Esophagus muscularis mucosa (tissue), 4 donors: ENCODE measurements at places on chromosomes 13 and 19. TPM values are rescaled to one million over a fixed set of nuclear protein-coding genes. Genes with fewer than 3 reads are reported as not detected.

TMC4 gene
- 0.26 TPM for total RNA-seq

DNA sequence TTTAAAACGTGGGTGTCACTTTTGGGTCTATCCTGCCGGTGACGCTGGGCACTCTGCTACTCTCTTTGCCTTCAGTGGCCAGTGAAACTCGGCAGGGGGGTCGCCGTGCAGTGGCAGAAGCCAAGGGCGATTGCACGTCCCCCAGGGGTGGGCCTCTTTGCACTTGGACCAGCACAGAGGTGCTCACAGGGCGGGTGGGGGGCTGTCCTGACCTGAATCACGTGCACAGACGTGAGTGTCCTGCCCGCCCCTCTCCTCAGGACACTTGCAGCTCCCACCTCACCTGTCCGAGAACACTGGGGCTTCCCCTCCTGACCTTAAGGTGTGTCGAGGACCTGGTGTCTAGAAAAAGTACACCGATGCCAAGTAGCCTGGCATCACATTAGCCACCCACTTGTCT is 16.1 kb downstream of the COL4A1 start:
- peaks cover 78% of the 10 kb centered on the region for H3K4me1 ChIP-seq
- H3K27ac ChIP-seq, result peak overlapping the region; percentile 99
- no peak overlapping the region for H3K4me3 ChIP-seq
- H3K27me3 ChIP-seq, result no peaks in the 10 kb centered on the region
- no peak for DNase-seq
- peaks cover 15% of the 10 kb centered on the region for H3K36me3 ChIP-seq

- no peak overlapping the region for H3K27ac ChIP-seq
- H3K27me3 ChIP-seq, result no peaks in the 10 kb centered on the region
- H3K4me3 ChIP-seq, result no peak overlapping the region
- DNase-seq, result no peak
Observed at GRCh38 chr13:64782466-64782865, 2447.7 kb downstream of the PCDH9 start.

SLC25A42 gene
- 16.8 TPM for total RNA-seq

DNA sequence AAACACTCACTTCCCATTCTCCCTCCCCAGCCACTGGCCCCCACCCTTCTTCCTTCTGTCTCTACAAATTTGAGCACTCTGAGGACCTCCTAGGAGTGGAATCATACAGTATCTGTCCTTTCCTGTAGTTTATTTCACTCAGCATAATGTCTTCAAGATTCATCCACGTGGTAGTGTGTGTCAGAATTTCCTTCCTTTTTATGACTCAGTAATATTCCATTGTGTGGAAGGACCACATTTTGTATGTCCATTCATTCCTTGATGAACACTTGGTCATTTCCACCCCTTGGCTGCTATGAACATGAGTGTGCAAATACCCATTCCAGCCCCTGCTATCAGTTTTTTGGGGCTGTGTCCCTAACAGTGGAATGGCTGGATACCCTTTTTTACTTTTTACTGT is 9.8 kb downstream of the KLF2 start:
- H3K27me3 ChIP-seq, result no peaks in the 10 kb centered on the region
- H3K4me1 ChIP-seq, result peaks cover 22% of the 10 kb centered on the region
- no peak overlapping the region for H3K27ac ChIP-seq
- no peak for DNase-seq
- no peak overlapping the region for H3K4me3 ChIP-seq

SLC7A9 gene
- 0.52 TPM for total RNA-seq

APC2 gene
- 0.84 TPM for total RNA-seq

GRCh38 chr19:5697022-5697889 is 7.2 kb downstream of the RPL36 start:
- peaks cover 98% of the 10 kb centered on the region for H3K36me3 ChIP-seq
- H3K27me3 ChIP-seq, result no peaks in the 10 kb centered on the region
- H3K4me1 ChIP-seq, result peaks cover 24% of the 10 kb centered on the region
- no peak overlapping the region for H3K4me3 ChIP-seq

SLC27A1 gene
- total RNA-seq, result 15.9 TPM

DNA sequence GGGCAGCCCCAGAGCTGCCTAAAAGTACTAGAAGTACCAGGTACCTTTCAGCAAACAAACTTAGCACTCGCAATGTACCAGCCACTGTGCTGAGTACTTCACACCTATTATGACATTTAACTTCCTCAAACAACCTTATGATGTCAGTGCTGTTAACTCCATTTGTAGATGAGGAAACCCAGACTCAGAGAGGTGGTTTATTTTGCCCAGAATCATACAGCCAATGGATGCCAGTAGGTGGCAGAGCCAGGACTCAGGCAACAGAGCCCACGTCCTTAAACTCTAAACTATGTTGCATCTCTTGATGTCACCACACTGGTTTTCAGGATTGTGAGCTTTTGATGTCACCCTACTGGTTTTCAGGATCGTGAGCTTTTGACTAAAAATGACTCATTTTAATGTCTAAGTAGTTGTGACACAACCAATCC is 78.9 kb downstream of the FLT1 start:
- H3K27me3 ChIP-seq, result no peaks in the 10 kb centered on the region
- peaks cover 4% of the 10 kb centered on the region for H3K36me3 ChIP-seq
- peaks cover 10% of the 10 kb centered on the region for H3K4me1 ChIP-seq

C19orf33 gene
- total RNA-seq, result 8.2 TPM

DNA sequence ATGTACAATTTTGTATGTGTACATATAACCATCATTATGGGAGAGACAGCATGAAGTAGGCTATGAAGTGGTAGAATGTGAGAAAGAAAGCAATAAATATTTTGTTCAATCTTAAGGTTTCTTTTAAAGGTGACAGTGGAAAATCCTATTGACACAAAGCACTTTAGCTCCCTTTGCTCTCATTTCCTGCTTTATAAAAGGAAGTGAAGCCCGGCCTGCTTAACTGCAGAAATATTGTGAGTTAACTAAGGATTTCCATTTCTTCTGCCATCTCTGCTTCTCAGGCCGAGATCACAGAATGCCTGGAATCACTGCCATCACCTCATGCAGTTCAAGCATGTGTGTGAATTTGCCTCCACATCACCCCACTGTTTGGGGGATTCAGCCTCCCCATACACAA is 83.5 kb downstream of the FRY start:
- no peak for DNase-seq
- H3K27ac ChIP-seq, result no peak overlapping the region
- no peaks in the 10 kb centered on the region for H3K36me3 ChIP-seq
- H3K4me1 ChIP-seq, result peaks cover 10% of the 10 kb centered on the region

- DNase-seq, result no peak
- H3K36me3 ChIP-seq, result no peaks in the 10 kb centered on the region
- H3K27me3 ChIP-seq, result no peaks in the 10 kb centered on the region
- no peak overlapping the region for H3K4me3 ChIP-seq
- H3K27ac ChIP-seq, result peak overlapping the region; percentile 5
- H3K4me1 ChIP-seq, result peaks cover 16% of the 10 kb centered on the region
Observed at GRCh38 chr13:32135056-32135390, 103.4 kb downstream of the FRY start.

ITPKC gene
- total RNA-seq, result 29.7 TPM

DNA sequence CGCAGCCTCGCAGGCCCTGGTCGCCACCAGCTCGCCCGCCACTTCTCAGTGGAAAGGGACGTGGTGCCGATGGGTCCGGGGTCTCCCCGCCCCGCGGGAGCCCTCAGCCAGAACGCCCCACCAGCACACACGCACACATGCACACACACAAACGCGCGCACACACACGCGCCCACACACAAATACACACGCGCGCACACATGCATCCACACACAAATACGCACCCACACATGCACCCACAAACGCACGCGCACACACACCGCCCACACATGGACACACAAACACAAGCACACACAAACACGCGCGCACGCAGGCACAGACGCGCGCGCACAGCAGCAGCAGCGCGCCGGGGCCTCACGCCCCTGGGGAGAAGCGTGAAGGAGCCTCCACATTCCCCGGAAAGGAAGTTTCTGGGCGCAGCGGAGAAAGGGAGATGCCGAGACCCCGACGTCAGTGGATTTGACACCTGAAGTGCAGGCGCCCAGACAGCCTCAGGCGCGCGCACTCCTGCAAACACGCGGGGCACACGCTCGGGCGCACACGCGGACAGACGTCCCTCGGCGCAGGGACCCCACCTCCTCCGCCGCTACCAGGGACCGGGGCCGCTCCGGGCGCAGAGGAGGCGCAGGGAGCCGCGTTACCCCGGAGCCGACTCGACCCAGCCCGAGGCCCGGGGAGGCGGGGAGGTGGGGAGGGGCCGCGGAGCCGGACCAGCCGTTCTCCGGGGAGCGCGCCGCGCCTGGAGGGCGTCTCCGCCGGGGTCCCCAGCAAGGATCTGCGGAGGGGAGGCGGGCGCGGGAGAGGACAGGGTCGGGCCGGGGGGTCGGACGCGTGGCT is 622 bp downstream of the RASA3 start:
- H3K4me1 ChIP-seq, result peaks cover 50% of the 10 kb centered on the region
- H3K27me3 ChIP-seq, result no peaks in the 10 kb centered on the region
- no peak for DNase-seq
- H3K36me3 ChIP-seq, result no peaks in the 10 kb centered on the region
- H3K4me3 ChIP-seq, result peak overlapping the region; percentile 69
- peak overlapping the region; percentile 89 for H3K27ac ChIP-seq

KIR3DL2 gene
- not detected for total RNA-seq

- no peaks in the 10 kb centered on the region for H3K4me1 ChIP-seq
- H3K4me3 ChIP-seq, result no peak overlapping the region
- DNase-seq, result no peak
- H3K36me3 ChIP-seq, result no peaks in the 10 kb centered on the region
- no peak overlapping the region for H3K27ac ChIP-seq
Observed at GRCh38 chr13:25844559-25845434, 207.0 kb downstream of the SHISA2 start.

GRCh38 chr13:51770681-51771417 is 33.1 kb downstream of the DHRS12 start:
- H3K4me1 ChIP-seq, result peaks cover 17% of the 10 kb centered on the region
- no peak overlapping the region for H3K4me3 ChIP-seq
- H3K36me3 ChIP-seq, result peaks cover 24% of the 10 kb centered on the region
- H3K27ac ChIP-seq, result peak overlapping the region; percentile 60
- H3K27me3 ChIP-seq, result no peaks in the 10 kb centered on the region

WDR88 gene
- not detected for total RNA-seq

DNA sequence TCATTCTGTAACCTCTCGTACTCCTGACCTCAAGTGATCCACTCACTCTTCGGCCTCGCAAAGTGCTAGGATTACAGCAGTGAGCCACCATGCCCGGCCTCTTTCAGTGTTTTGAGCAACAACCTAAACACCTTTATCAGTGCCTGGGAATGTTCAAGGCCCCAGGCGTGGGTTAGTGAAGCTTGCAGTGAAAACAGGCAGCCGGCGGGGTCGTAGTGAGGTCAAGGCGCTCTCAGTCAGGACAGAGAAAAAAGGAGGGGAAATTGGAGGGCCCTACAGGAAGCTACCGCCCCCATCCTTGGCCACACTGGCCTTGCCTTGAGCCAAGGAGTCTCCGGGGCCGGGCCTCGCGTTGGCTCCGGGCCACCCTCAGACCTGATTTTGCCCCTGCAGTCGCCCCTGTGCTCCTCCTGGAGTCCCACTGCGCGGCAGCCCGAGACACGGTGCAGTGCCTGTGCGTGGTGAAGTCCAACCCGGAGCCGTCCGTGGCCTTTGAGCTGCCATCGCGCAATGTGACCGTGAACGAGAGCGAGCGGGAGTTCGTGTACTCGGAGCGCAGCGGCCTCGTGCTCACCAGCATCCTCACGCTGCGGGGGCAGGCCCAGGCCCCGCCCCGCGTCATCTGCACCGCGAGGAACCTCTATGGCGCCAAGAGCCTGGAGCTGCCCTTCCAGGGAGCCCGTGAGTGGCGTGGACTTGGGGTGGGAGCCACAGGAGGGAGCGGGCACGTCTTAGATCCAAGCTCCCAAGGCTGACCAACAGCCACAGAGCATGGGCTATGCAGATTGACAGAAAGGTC is 17.7 kb downstream of the MAG start:
- H3K27ac ChIP-seq, result no peak overlapping the region
- DNase-seq, result no peak
- H3K36me3 ChIP-seq, result no peaks in the 10 kb centered on the region
- no peaks in the 10 kb centered on the region for H3K27me3 ChIP-seq
- no peak overlapping the region for H3K4me3 ChIP-seq
- H3K4me1 ChIP-seq, result no peaks in the 10 kb centered on the region

DNA sequence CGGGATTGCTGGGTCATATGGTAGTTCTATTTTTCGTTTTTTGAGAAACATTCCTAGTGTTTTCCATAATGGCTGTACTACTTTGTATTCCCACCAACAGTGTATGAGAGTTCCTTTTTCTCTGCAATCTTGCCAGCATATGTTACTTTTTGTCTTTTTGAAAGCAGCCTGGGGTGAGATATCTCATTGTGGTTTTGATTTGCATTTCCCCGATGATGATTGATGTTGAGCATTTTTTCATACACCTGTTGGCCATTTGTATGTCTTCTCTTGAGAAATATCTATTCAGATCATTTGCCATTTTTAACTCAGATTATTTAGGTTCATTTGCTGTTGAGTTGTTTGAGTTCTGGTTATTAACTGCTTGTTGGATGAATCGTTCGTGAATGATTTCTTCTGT is 18.5 kb upstream of the ATP12A start:
- DNase-seq, result no peak
- H3K4me3 ChIP-seq, result no peak overlapping the region
- no peaks in the 10 kb centered on the region for H3K36me3 ChIP-seq

DNA sequence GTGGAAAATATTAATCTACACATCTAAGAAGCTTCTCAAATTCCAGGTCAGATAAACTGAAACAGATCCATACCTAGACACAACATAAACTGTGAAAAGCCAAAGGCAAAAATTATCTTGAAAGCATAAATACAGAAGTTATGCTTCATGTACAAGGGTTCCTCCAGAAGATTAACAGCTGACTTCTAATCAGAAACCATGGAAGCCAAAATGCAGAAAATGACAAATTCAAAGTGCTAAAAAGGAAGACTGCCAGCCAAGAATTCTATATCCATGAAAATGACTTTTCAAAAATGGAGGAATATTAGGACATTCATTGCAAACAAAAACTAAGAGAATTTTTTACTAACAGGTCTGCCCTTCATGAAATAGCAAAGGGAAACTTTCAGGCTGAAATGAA is 72.8 kb downstream of the MYO16 start:
- no peaks in the 10 kb centered on the region for H3K27me3 ChIP-seq
- H3K36me3 ChIP-seq, result no peaks in the 10 kb centered on the region
- H3K4me1 ChIP-seq, result no peaks in the 10 kb centered on the region
- H3K4me3 ChIP-seq, result no peak overlapping the region
- DNase-seq, result no peak
- no peak overlapping the region for H3K27ac ChIP-seq
